ENCODE measurements at places on chromosomes 12 and 14. TPM values are rescaled to one million over a fixed set of nuclear protein-coding genes. Genes with fewer than 3 reads are reported as not detected.
A peak's percentile ranks its signal among the peaks of the same experiment; 100 is the strongest.

The CSRP2 gene
- total RNA-seq, result 81.8 TPM

DNA sequence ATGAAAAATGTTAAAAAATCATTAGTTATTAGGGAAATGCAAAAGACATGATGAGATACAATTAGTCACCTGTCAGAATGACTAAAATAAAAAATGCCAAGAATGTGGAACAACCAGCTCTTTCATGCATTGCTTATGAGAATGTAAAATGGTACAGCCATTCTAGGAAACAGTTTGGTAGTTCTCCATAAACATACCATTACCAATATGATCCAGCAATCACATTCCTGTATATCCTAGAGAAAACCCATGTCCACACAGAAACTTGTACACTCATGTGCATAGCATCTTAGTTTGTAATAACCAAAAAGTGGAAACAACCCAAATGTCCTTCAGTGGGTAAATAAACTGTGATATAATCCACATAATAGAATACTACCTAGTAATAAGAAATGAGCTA, 245.7 kb downstream of the FUT8 start:
- peak overlapping the region; percentile 51 for H3K27ac ChIP-seq
- peaks cover 17% of the 10 kb centered on the region for H3K36me3 ChIP-seq
- no peaks in the 10 kb centered on the region for H3K4me1 ChIP-seq
- no peak for DNase-seq
- no peak overlapping the region for H3K4me3 ChIP-seq

DNA sequence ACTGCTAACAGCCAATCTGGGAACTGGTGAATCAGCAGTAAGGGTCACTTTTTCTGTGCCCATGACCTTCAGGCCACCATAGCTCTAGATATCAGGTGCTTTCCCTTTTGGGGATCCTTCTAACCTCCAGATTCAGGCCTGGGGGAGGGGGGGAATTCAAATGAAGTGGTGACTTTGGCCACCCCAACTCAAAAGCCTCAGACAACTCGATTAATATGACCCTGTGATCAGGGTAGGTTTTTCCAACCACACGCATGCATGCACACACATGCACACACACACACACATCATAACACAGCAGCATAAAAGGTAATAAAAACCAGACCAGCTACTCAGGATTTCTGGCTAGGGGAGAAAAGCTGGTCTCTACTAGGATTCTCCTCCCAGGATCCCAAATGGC, 5.3 kb downstream of the TBX3 start:
- peak overlapping the region; percentile 100 for H3K27ac ChIP-seq
- no peaks in the 10 kb centered on the region for H3K27me3 ChIP-seq
- H3K36me3 ChIP-seq, result peaks cover 78% of the 10 kb centered on the region
- H3K4me1 ChIP-seq, result peaks cover 47% of the 10 kb centered on the region

DNA sequence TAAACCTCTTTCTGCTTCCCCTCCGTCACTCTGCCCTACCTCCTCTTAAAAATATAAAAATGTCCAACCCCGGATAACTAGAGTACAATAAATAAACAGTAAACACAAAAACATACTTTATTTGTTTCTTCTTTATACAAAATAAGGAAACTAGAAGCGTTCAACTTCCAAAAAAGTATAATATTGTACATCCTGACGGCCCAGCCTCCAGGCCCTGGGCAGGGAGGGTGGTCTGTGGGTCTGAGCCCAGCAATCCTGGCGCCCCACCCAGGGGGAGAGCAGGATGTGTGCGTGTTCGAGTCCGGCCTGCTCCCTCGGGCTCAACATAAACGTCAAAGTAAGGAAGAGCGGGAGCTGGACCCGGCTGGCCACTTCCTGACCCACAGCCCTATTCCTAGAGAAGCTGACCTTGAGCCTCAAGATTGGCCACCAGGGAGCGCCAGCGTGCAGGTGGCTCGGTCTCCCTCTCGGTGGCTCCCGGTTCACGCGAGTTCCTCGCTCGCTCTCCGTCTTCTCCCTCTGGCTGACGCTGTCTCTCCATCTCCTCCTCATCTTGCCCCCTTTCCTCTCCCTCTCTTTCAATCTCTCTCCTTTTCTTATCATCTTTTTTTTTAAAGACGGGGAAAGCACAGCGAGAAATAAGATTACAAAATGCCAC, 9.4 kb downstream of the LHX5 start:
- peak; percentile 85 for DNase-seq
- peaks cover 94% of the 10 kb centered on the region for H3K27me3 ChIP-seq
- H3K4me3 ChIP-seq, result peak overlapping the region; percentile 55
- no peaks in the 10 kb centered on the region for H3K36me3 ChIP-seq

GRCh38 chr12:93379981-93380361, 2.2 kb downstream of the NUDT4 start:
- peak overlapping the region; percentile 100 for H3K4me3 ChIP-seq
- peaks cover under 1% of the 10 kb centered on the region for H3K36me3 ChIP-seq
- no peaks in the 10 kb centered on the region for H3K27me3 ChIP-seq
- peak overlapping the region; percentile 99 for H3K27ac ChIP-seq
- no peak for DNase-seq
- peaks cover 43% of the 10 kb centered on the region for H3K4me1 ChIP-seq

DNA sequence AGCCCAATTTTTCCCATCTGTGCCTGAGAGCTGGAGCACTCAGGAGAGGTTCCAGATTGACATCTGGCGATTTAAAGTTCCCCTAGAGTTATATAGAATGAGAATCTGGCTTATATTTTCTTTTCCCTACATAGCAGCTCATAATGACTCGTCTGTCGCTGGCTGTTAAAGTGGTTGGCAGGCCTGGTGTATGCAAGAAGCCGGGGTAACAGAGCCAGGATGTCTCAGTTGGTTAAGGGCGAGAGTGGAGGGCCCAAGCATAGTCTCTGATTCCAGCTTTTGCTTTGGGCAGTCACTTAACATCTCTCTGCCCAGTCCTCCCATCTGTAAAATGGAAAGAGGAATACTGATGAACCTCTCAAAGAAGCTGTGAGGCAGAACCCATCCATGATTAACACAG, 751.6 kb downstream of the NOVA1 start:
- H3K36me3 ChIP-seq, result no peaks in the 10 kb centered on the region
- no peak for DNase-seq
- H3K4me3 ChIP-seq, result no peak overlapping the region
- H3K27me3 ChIP-seq, result peaks cover 45% of the 10 kb centered on the region
- no peak overlapping the region for H3K27ac ChIP-seq

DNA sequence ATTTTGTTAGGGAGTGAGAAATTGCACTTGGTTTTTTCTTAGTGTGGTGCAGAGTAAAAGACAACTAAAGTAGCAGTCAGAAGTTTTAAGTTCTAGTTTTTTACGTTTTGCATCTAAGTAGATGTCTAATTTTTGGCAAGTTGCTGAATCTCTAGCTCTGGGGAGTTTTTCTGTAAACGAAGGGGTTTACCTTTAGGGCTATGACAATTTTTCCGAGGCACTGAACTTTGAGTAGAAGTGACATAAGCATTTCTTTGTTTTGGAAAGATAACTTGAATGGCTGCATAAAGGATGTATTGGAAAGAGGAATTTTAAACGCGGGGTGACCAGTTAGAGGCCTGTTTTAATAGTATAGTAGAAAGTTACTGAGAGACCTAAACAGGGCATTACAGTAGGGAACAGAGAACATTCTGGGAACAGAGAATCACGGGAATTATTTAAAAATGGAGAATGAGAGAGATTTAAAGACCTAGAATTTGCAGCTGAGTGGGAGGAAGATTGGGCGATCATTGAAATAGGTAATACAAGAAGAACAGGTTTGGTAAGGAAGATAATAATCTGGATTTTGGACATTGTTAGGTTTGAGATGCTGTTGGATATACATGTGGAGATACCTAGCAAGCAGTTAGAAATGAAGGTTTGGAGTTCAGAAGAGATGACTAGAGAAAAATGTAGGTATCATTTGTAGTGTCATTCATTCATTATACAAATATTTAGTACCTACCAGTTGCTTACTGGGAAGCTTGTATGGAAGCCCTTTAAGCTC, 1.2 kb downstream of the ZNF410 start:
- H3K4me3 ChIP-seq, result peak overlapping the region; percentile 95
- no peaks in the 10 kb centered on the region for H3K27me3 ChIP-seq
- DNase-seq, result no peak
- peaks cover 37% of the 10 kb centered on the region for H3K4me1 ChIP-seq
- H3K36me3 ChIP-seq, result peaks cover 4% of the 10 kb centered on the region

DNA sequence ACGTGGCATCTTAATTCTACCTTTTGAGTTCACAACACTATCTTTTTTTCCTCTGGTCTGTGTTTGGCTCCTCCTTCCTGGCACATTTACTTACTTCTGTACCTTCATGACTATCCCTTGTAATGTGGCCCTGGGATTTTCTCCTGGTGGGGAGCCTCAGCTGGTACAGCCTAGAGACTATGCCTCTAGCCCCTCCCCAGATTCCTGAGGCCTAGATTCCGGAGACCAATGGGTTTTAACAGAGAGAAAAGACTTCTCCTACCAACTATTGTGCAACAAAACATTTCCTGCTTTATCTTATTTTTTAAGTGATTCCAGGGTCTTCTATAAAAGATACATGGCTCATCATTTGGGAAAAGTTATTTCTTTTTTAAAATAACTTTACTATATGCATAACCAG, 216.2 kb upstream of the KRR1 start:
- DNase-seq, result no peak
- no peaks in the 10 kb centered on the region for H3K27me3 ChIP-seq
- no peaks in the 10 kb centered on the region for H3K36me3 ChIP-seq
- no peak overlapping the region for H3K27ac ChIP-seq

The TAS2R43 gene
- total RNA-seq, result 1.9 TPM

GRCh38 chr12:66623455-66623854, 55.4 kb downstream of the GRIP1 start:
- H3K4me1 ChIP-seq, result peaks cover 21% of the 10 kb centered on the region
- no peak for DNase-seq
- no peak overlapping the region for H3K27ac ChIP-seq
- H3K4me3 ChIP-seq, result no peak overlapping the region

The PIK3C2G gene
- 2.6 TPM for total RNA-seq

DNA sequence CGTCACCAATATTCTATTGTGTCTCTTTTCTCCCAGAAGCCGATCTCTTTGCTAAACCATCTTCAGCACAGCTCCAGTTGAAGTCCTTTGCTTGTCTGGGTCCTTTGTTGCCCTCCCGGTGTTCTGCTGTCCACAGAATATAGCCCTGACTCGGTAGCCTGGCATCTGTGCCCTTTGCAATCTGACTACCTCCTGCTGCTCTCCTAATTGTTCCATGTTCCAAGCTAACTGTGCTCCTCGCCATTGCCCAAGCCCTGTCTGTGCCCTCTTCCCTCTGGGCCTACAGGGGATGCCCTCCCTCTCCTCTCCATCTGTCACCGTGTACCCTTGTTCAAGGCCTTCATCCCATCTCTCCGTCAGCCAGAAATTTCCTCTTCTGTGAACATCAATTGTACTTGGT, 306.3 kb downstream of the APAF1 start:
- no peak for DNase-seq
- peaks cover 7% of the 10 kb centered on the region for H3K27me3 ChIP-seq
- H3K36me3 ChIP-seq, result no peaks in the 10 kb centered on the region
- H3K4me3 ChIP-seq, result no peak overlapping the region

The GPRC5D gene
- not detected for total RNA-seq

DNA sequence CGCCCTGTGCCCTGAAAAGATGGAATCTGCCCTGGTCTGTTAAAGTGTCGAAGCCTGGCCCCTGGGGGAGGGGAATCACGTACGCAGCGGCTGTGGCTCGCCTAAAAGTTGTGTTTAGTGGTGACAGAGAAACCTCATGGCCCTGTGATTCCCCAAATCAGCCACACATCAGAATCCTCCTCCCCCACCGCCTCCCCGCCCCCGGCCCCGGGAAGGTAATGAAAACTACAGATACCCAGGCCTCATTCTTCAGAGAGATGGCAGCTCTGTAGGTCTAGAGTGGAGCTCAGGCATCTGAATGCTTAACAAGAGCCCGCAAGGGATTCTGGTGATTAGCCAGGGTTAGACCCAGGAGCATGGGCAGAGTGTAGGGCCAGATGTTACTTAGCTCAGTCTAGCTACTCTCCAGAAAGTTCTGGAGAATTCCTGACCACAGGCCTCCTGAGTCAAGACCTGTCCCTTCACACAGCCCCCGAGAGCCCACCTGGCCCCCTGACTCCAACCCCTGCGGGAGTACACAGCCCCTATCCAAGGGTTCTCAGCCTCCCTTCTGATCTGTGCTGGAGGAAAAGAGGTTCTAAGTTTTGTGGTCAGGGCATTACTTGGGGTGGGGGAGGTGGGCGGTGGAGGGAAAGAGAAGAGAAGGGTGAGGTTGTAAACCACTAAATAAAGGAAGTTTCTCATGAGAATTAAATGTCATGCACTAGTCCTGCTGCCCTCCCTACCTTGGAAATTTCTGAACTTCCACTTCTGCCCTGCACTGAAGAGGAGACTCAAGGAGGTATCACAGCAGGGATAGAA, 114.8 kb downstream of the PLXNC1 start:
- no peaks in the 10 kb centered on the region for H3K36me3 ChIP-seq
- H3K4me1 ChIP-seq, result peaks cover 68% of the 10 kb centered on the region
- peak; percentile 21 for DNase-seq
- peak overlapping the region; percentile 98 for H3K27ac ChIP-seq

GRCh38 chr12:89245090-89245489, 107.2 kb downstream of the DUSP6 start:
- no peak overlapping the region for H3K4me3 ChIP-seq
- H3K36me3 ChIP-seq, result no peaks in the 10 kb centered on the region
- H3K4me1 ChIP-seq, result peaks cover 23% of the 10 kb centered on the region
- no peaks in the 10 kb centered on the region for H3K27me3 ChIP-seq

GRCh38 chr14:91310606-91311283, 66.2 kb upstream of the GPR68 start:
- peaks cover 24% of the 10 kb centered on the region for H3K36me3 ChIP-seq
- no peaks in the 10 kb centered on the region for H3K4me1 ChIP-seq
- no peak overlapping the region for H3K4me3 ChIP-seq
- H3K27ac ChIP-seq, result no peak overlapping the region

The AQP2 gene
- not detected for total RNA-seq

DNA sequence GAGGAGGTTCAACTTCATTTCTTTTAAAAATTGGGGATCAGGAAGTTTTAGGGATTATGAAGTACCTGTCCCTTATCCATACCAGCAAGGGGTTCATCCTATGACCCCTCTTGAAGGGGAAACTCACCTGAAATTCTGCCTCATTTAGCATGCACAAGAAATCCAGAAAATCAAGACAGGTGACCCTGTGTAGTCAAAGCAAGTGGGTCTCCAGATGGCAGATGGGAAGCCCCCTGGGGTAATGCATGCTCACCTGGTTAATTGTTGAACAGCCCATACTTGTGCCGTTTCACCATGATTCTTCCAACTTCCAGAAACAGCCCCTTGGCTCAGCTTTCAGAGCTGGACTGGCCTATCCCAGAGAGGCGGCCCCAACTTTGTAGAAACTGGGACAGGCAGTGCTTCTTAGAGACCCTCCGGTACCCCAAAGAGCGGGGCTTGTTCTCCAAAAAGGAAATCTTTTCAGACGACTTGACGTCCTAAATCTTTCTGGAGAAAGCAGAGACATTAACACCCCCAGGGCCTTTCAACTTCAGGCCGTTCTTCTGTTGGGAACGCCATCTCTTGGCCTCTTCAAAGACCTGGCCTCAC, 66.3 kb upstream of the ESRRB start:
- peaks cover 60% of the 10 kb centered on the region for H3K27me3 ChIP-seq
- H3K4me1 ChIP-seq, result peaks cover 37% of the 10 kb centered on the region
- H3K36me3 ChIP-seq, result no peaks in the 10 kb centered on the region
- DNase-seq, result no peak

All from mesothelial cell of epicardium (in vitro differentiated cells).